ENCODE measurements at places on chromosomes 2 and 18. TPM values are rescaled to one million over a fixed set of nuclear protein-coding genes. Genes with fewer than 3 reads are reported as not detected.

Gene CABYR
- 12.0 TPM for total RNA-seq

Gene SALL3
- total RNA-seq = 36.5 TPM

Gene CCDC121
- 5.1 TPM for total RNA-seq

Gene LRRC30
- total RNA-seq = not detected

GRCh38 chr2:142863485-142863961 is 13.9 kb upstream of the KYNU start:
- H3K4me3 ChIP-seq = no peak overlapping the region
- no peaks in the 10 kb centered on the region for H3K36me3 ChIP-seq
- no peaks in the 10 kb centered on the region for H3K4me1 ChIP-seq
- no peaks in the 10 kb centered on the region for H3K27me3 ChIP-seq

DNA sequence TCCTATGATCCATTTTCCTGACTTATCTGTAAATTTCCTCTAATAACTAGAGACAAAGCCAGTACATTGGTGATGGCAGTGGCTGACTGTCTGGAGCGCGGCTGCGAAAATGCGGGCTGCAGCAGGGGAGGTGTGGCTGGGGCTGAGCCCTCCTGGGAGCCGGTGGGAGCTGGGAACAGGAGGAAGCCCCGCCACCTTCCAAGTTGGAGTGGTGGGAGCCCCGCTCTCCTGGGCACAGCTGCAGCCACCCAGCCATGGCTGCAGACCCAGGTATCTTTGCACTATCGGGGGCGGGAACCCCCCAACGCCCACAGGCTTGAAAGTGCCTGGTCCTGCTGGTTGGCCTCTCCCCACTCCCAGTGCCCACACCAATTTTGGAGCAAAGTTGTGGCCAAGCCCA is 633.0 kb upstream of the TMEFF2 start:
- H3K27ac ChIP-seq = no peak overlapping the region
- no peaks in the 10 kb centered on the region for H3K27me3 ChIP-seq
- DNase-seq = no peak
- H3K36me3 ChIP-seq = no peaks in the 10 kb centered on the region
- H3K4me1 ChIP-seq = no peaks in the 10 kb centered on the region
- H3K4me3 ChIP-seq = no peak overlapping the region

DNA sequence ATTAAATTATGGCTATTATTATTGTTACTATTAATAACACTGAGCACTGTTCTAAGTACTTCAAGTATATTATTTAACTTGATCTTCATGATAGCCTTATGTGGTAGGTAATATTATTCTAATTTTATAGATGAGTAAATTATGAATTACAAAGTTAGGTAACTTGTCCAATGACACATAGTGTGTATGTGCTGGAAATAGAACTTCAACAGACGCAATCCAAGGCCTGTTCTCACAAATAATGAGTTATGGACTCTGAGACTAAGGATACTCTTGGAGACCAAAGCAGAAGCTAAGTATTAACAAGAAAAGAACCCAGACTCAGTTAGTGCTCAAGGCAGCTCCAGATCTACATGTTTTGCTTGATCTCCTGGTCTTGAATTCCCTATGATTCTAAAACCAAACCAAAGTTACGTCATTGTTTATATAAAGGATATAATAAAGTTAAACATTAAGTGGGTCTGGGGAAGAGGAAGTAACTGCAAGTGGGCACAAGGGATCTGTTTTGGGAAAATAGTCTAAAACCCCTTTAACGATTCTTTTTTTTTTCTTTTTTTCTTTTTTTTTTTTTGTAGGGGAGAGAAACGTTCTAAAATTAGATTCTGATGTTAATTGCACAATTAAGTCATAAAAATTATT is 211.3 kb downstream of the ERBB4 start:
- H3K27ac ChIP-seq = no peak overlapping the region
- DNase-seq = no peak
- H3K4me1 ChIP-seq = no peaks in the 10 kb centered on the region

- no peak overlapping the region for H3K4me3 ChIP-seq
- DNase-seq = no peak
- H3K4me1 ChIP-seq = no peaks in the 10 kb centered on the region
- H3K36me3 ChIP-seq = no peaks in the 10 kb centered on the region
- no peak overlapping the region for H3K27ac ChIP-seq
- H3K27me3 ChIP-seq = no peaks in the 10 kb centered on the region
These were observed 469.7 kb downstream of the CPS1 start for GRCh38 chr2:211026109-211026508.

GRCh38 chr2:218290316-218291261 is 1.7 kb downstream of the TMBIM1 start:
- no peak for DNase-seq
- H3K4me3 ChIP-seq = no peak overlapping the region
- H3K36me3 ChIP-seq = no peaks in the 10 kb centered on the region
- H3K4me1 ChIP-seq = peaks cover 27% of the 10 kb centered on the region

DNA sequence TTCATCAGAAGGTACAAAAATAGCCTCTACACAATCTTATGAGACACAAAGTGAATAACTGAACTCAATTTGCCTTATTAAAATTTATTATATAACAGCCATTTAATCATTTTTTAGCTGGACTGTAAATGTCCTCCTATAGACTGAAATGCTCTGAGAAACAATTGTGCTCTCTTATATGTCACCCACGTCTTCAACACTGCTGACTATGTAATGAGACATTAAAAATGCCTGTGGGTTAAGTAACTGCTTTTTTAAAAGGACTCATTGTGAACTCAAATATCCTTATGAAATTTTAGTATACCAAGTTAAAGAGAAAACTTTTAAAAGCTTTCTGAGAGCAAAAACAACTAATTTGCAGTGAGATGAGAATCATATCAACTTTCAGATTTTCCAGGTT is 10.4 kb upstream of the GALNT1 start:
- no peaks in the 10 kb centered on the region for H3K4me1 ChIP-seq
- no peak for DNase-seq
- no peaks in the 10 kb centered on the region for H3K36me3 ChIP-seq
